ENCODE measurements at places on chromosomes 11 and 22. TPM values are rescaled to one million over a fixed set of nuclear protein-coding genes. Genes with fewer than 3 reads are reported as not detected.

Gene DEUP1
- 0.69 TPM for total RNA-seq

DNA sequence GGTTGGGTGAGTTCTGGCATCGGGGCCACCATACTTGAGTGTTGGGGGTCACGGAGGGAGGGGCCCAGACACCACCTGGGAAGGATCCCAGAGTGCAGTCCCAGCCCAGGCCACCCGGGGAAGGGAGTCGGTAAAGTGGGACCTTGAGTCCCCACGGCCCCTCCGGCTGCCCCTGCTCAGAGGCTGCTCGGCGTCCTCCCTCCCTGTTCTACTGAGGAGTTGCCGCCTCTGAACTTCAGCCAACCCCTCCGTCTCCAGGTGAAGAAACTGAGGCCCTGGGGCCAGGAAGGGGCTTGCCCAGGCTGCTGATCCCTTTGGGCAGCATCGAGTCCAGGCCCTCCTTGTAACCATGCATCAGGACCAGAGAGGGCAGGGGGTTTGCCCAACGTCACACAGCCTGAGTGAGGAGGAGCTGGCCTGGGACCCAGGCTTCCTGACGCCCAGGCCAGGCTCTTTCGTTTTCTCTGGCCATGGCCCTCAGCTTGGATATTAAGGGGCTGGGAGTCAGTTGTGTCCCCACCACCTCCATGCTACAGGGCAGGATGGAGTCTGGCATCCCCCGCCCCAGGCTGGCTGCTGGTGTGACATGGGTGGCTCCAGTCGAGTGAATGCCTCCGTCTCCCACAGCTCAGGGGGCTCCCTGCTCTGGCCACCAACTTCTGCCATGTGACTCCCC is 1.3 kb downstream of the PARVG start:
- no peak for DNase-seq

Gene NLRP6
- total RNA-seq = not detected

DNA sequence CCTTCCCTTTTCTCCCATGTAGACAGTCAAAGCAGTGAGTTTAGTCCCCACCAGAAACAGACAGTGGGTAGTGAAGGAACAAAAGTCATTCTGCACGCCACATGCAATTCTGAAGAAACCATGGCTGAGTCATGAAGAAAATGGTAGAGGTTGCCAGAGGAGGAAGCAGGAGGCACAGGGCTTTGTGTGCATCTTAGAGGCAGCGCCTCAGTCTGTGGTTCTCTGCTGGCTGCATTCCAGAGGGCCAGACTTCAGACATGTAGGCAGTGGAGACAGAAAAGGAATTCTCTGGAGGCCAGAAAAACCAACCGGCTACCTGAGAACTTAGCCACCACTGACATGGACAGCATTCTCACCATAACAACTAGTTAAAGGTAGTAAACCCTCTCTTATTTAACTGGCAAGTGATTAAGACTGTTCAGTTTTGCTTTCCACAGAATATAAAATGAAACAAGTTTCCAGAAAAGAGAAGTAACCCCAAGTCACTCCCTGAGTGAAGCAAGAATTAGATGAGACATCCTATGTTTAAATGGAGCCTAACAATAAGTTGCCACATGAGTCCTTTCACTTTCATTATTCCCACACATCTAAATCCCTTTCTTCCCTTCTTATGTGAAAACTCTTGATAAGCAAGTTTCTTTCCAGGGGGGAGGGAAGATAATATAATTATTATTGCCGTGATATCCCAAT is 556.1 kb downstream of the SOX6 start:
- peak; percentile 18 for DNase-seq

GRCh38 chr11:22688914-22689313 is 22.5 kb downstream of the GAS2 start:
- no peak for DNase-seq
